Spleen (tissue), 13 donors: ENCODE measurements at places on chromosomes 12 and 14. TPM values are rescaled to one million over a fixed set of nuclear protein-coding genes. Genes with fewer than 3 reads are reported as not detected.

The NELL2 gene
- 10.0 TPM for total RNA-seq

GRCh38 chr14:76651410-76652055 is 109.7 kb upstream of the VASH1 start:
- DNase-seq, result no peak

GRCh38 chr12:95168746-95169145 is 48.5 kb downstream of the FGD6 start:
- DNase-seq, result no peak

DNA sequence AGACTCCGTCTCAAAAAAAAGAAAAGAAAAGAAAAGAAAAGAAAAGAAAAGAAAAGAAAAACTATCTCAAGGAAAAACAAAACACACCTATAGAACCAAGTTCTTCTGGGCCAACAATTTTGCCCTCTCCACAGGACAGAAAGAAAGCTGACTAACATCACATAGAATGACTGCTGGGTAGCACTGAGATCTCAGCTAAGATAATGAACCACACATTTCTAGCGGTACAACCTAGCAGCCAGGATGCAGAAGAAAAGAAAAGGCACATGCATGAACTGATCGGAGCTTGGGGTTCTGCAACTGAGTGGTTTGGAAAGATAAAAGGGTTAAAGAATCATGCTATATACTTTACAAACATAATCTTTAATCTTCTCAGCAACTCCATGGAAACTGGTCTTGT is 19.5 kb downstream of the TMED10 start:
- DNase-seq, result no peak

- DNase-seq, result no peak
Measured at GRCh38 chr12:52614381-52615207, 3.8 kb downstream of the KRT73 start.

DNA sequence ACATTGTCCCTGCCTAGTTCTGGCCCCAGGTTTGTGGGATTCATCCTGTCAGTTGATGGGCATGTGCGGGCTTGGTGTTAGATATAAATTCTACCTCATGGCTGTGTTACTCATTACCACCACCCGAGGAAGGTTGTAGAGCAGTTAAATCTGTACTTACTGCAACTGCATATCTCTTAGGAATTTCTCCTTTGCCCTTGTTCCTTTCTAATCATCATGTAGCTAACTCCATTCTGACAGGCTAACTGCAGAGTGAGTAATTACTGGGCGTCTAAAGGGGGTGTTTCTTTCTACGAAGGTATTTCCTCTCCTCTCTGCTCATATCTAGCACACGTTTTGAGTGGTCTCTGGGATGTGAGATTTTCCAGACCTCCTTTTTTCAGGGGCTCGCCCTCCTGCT is 1076.7 kb downstream of the TMTC2 start:
- no peak for DNase-seq

- DNase-seq, result no peak
Measured at GRCh38 chr14:47665337-47666134, 9.9 kb downstream of the MDGA2 start.

DNA sequence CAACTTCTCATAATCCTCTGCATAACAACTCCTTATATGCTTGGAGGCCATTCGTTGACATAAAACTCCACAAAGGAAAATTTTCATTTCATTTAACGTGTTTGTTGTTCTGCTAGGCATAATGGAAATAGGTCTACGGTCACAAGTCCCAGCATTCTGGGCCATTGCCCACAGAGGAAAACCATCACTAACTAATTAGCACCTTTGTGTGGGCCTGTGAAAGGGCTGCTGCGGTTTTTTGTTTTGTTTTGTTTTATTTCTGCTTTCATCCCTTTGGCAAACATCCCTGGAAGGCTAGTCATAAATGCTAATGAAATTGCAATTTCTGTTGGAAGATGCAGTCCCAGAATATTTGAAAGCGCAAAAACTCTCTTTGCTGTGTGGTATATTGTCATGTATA is 180.3 kb downstream of the RMST start:
- no peak for DNase-seq

- no peak for DNase-seq
Measured at GRCh38 chr12:32583534-32583933, 95.6 kb upstream of the DNM1L start.

GRCh38 chr14:58778202-58778601 is 140.4 kb downstream of the DACT1 start:
- DNase-seq, result no peak

GRCh38 chr14:48973151-48973550 is 613.0 kb downstream of the RPS29 start:
- DNase-seq, result no peak

DNA sequence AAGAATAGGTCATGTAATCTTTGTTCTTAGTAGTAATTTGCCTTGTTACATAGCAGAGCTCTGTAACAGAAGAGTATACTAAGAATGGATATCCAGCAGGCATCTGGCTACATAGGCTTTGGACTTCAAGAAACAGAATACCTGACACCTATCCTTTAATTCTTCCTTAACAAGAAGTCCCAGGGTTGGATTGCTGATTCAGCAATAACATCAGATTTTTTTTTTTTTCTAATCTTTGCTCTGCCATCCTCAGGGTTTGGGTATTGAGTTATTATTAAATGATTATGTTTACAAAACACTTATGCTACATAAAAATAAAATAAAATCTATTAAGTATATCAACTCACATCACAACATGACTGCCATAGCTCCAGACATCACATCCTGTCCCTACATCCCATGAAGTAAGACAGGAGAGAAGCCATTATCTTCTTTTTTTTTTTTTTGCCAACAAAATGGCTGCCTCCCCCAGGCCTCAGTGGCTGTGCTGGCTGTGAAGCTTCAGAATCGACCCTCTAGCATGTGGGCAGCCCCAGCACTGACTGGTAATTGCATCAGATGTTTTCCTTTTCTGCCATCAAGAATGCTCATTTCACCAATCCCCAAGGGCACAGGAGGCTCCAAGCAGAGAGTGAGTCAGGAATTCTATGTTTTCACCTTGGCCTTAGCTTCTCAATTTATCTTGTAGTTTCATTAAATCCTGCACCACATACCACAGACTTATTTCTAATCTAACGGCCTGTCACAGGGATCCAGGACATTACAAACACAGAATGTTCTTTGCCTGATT is 186.2 kb downstream of the DICER1 start:
- no peak for DNase-seq

DNA sequence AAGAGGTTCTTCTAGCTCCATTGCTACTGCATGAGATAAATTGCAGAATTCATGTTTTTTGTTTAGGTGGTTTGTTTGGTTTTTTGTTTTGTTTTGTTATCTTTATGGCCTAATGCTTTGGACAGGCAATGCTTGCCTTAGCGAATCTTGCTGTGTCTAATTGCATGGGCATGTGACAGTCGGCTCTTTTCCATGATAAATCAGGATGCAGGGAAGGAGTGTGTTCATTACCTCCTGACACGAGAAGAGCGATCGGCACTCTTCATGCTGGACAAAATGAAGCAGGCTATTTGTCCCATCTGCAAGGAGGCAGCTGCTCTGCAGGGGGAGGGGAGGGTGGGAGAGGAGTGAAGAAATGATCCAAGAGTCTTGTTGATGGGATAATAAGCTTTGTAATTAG is 6.5 kb downstream of the CCDC60 start:
- DNase-seq, result no peak

The PLCZ1 gene
- not detected for total RNA-seq

DNA sequence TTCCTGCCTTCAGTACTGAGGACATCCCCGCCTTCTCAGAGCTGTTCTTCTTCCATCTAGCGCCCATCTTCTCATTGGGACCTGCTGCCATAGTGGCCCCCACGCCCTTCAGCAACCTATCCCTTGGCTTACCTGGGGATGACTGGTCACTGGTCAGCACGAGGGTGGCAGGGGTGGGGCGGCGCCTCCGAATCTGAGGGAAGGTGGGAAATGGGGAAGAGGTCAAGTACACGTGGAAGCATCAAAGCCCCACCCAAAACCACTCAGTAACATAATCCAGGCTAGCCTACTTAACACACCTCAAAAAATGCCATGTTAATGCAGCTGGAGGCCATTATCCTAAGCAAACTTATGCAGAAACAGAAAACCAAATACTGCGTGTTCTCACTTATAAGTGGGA is 4.3 kb downstream of the PPP1R1A start:
- DNase-seq, result no peak

DNA sequence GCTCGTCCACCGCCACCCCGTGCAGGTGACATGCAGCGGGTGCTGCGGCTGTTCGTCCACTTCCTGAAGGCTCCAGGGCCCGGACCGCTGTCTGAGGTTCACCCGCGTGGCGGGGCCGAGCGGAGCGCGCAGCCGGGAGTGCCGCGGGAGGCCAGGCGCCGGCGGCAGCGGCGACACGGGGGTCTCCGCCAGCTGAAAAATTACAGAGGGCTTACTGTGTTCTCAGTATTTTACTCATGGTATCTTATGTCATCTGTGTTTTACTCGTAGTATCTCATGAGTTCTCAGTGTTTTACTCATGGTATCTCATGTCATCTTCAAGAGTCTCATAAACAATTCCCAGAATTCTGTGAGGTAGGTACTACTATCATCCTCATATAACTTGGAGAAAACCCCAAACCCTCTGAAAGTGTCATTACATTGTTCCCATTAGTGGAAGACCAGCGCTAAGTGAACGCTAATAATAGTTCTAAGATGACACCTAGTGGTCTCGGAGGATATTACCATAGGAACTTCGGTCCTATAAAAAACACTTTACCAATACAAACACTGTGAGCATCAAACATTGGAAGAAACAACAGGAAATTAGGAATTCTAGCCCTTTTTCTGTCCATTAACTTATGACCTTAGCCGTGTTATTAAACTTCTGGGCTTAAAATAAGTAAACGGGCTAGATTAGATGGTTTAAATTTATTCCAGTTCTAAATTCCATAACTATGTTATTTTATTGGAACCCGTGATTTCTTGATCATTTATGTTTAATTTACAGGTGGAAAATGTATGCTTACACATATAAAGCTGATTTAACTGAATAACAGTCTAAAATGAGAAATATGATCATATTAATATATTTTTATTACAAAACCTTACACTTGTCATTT is 32.4 kb downstream of the AK7 start:
- DNase-seq, result peak; percentile 83

DNA sequence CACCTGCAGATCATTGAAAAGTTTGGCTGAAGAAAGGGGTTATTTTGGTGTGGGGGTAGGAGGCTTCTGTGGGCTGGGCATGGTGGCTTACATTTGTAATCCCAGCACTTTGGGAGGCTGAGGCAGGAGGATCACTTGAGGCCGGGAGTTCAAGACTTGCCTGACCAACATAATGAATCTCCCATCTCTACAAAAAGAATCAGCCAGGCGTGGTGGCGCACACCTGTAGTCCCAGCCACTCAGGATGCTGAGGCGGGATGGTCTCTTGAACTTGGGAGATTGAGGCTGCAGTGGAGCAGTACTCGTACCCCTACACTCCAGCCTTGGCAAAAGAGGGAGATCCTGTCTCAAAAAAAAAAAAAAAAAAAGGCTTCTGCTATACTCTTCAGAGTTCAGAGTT is 7.0 kb downstream of the DDIT3 start:
- peak; percentile 27 for DNase-seq

- no peak for DNase-seq
Measured at GRCh38 chr12:98895086-98895651, 250.1 kb downstream of the APAF1 start.

DNA sequence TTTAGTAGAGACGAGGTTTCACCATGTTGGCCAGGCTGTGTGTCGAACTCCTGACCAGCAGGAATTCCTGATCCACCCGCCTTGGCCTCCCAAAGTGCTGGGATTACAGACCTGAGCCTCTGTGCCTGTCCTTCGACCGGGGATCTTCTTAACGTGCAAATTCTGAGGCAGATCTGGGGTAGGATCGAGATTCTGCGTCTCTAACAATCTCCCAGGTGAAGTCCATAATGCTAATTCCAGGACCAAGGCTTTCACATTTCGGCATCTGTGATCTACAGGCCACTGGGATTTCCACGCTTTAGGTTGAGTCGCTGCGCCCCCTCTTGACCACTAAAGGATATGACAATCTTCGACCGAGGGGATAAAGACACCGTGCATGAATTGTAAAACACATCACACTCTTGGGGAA is 24.8 kb downstream of the FOS start:
- peak; percentile 87 for DNase-seq

DNA sequence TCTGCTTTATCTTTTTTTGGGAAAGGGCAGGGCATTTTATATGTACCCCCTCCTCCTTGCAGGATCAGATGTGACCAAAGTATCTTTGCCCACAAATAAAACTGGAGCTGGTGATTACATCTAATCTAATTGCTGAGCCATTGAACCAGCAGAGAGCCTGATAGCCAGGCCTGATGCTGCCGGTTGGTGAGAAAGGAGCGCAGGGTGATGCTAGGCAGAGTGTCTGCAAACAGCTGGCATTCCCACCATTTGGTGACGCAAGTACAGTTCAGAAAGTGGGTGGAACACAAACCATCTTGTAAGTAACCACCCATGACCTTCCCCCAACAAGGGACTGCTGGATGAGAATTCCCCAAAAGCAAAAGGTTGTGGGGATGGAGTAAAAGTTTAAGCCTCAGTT is 12.7 kb downstream of the DPPA3 start:
- no peak for DNase-seq

DNA sequence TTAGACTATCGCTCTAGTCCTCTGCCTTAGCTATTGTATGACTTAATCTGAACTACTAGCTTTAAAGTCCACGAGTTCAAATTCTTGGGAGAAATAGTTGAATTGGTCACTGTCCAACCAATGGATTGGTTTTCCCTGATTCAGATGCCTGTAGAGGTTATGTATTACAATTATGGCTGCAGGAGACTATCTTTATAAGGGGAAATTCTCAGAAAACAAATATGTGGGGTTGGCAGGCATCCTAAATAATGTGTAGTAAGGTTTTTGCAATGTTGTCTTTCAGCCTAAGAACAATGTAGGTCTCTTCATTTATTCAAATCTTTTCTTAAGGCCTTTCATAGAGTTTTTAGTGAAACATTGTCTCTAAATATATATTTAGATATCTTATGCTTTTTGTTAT is 26.9 kb downstream of the MYRFL start:
- no peak for DNase-seq

GRCh38 chr14:100172811-100173210 is 13.4 kb upstream of the DEGS2 start:
- no peak for DNase-seq

DNA sequence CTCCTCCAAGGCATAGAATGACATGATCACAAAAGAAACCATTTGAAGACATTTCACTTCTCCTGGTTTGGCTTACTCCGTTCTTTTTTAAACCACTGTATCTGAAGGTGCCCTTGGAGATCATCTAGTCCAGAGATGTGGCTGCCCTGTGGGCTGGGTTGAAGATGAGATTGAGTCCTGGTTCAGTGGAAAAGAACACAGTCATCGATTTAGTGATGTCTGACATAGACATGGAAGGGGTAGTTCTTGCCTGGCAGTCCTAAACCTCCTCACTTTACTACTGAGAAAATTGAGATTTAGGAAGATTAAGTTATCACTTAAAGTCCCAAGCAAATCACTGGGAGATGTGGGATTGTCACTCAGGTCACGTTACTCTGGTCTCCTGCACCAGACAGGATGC is 2.8 kb downstream of the VSIG10 start:
- no peak for DNase-seq
